HepG2 (cell line): ENCODE measurements at places on chromosomes 4 and X. TPM values are rescaled to one million over a fixed set of nuclear protein-coding genes. Genes with fewer than 3 reads are reported as not detected.

DNA sequence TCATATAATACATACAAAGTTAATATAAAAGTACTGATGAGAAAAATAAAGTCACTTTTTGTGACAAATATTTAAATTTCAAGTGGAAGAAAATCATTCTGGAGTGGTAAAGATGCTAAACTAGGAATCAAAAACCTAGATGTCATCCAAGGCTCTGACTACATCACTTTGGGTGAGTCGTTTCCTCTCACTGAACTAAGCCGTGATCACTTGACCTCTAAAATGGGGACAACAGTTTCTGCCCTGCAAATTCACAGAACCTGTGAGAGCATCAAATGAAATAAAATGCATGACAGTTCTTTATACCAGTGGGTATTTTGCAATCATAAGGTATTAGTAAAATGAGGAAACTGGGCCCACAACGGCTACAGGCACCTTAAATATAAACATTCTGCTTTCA is 63.8 kb downstream of the PRDM5 start:
- no peak for DNase-seq
- H3K36me3 ChIP-seq, result no peaks in the 10 kb centered on the region
- no peak overlapping the region for H3K27ac ChIP-seq

DNA sequence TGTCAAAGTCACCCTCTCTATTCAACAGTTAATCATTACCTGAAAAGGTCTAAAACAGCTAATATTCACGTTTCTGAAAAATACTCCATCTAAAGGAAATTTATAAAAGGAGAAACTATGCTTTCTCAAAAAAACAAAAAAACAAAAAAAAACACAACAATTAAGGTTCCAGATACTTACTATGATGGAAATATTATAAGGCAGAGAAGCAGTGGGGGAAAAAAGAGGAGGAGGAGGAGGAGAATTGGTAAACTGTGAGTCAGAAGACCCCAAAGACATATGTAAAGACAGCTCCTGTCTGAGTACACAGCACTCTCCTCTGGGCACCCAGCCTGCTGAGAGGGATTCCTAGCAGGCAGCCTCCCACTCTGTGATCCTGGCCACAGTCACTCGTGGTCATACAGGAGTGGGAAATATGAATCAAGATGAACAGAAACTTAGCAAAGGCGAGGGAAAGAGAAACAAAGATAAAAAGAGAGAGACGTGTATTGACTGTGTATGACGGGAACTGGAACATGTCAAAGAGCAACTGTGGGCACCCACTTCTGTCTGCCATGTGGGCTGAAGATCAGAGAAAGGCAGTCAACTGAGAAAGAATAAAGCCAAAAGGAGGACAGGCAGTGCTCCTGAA is 12.5 kb downstream of the KLHL15 start:
- peak overlapping the region; percentile 33 for H3K27ac ChIP-seq
- no peaks in the 10 kb centered on the region for H3K27me3 ChIP-seq
- no peaks in the 10 kb centered on the region for H3K36me3 ChIP-seq
- peaks cover 16% of the 10 kb centered on the region for H3K4me1 ChIP-seq
- DNase-seq, result no peak

GRCh38 chr4:6327220-6327917 is 57.7 kb downstream of the WFS1 start:
- peaks cover 18% of the 10 kb centered on the region for H3K27me3 ChIP-seq
- H3K4me1 ChIP-seq, result peaks cover 80% of the 10 kb centered on the region
- H3K36me3 ChIP-seq, result no peaks in the 10 kb centered on the region
- no peak overlapping the region for H3K4me3 ChIP-seq
- DNase-seq, result peak; percentile 60
- no peak overlapping the region for H3K27ac ChIP-seq

Gene GAGE12J
- not detected in 2 replicates for total RNA-seq

DNA sequence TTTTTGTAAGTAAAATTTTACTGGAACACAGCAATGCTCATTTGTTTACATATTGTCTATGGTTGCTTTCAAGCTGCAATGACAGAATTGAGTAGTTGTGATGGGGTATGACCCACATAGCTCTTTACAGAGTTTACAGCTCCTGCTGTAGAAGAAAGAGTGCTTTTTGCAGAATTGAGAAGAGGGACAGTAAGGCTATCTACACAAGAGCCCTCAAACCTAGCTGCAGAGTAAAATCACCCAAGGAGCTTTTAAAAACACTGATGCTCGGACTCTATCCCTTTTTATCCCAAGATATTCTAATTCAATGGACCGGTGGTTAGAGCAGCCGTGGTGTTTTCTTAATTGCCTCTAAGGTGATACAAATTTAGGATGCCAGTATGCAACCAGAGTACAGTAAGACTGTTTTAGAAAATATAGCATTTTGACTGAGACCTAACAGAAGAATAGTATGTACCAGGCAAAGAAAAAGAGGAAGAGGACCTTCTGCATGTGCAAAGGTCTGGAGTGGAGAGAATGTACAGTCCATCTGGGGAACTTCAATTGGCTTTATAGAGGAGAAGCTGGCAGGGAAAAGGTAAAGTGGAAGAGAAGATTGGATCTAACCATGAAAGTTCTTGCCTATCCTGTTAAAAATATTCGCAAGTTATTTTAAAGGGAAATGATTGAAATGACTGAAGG is 663.6 kb upstream of the CPEB2 start:
- DNase-seq, result no peak
- no peaks in the 10 kb centered on the region for H3K4me1 ChIP-seq
- H3K27ac ChIP-seq, result no peak overlapping the region
- H3K4me3 ChIP-seq, result no peak overlapping the region

GRCh38 chr4:135411251-135411650 is 1209.7 kb upstream of the PABPC4L start:
- no peaks in the 10 kb centered on the region for H3K4me1 ChIP-seq
- H3K36me3 ChIP-seq, result no peaks in the 10 kb centered on the region

DNA sequence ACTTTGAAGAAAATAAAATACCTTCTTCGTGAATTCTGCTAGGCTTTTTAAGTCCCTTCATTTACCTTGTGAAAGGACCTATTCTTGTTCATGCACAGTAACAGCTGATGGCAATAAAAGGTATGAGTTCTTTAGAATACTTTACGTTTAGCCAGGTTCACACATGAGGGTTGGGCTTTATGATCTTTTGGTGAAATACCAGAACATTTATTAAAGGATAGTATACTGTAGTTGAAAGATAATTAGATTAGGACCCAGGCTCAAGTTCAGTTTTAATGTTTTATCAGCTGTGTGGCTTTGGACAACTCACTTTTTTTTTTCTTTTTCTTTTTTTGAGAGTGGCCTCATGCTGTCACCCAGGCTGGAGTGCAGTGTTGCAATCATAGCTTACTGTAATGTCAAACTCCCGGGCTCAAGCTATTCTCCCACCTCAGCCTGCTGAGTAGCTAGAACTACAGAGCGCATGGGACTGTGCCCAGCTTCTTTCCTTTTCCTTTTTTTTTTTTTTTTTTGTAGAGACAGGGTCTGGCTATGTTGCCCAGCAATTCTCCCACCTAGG is 28.2 kb upstream of the NEIL3 start:
- no peaks in the 10 kb centered on the region for H3K27me3 ChIP-seq
- H3K4me3 ChIP-seq, result no peak overlapping the region
- no peak for DNase-seq
- no peak overlapping the region for H3K27ac ChIP-seq
- H3K36me3 ChIP-seq, result no peaks in the 10 kb centered on the region
- H3K4me1 ChIP-seq, result no peaks in the 10 kb centered on the region

DNA sequence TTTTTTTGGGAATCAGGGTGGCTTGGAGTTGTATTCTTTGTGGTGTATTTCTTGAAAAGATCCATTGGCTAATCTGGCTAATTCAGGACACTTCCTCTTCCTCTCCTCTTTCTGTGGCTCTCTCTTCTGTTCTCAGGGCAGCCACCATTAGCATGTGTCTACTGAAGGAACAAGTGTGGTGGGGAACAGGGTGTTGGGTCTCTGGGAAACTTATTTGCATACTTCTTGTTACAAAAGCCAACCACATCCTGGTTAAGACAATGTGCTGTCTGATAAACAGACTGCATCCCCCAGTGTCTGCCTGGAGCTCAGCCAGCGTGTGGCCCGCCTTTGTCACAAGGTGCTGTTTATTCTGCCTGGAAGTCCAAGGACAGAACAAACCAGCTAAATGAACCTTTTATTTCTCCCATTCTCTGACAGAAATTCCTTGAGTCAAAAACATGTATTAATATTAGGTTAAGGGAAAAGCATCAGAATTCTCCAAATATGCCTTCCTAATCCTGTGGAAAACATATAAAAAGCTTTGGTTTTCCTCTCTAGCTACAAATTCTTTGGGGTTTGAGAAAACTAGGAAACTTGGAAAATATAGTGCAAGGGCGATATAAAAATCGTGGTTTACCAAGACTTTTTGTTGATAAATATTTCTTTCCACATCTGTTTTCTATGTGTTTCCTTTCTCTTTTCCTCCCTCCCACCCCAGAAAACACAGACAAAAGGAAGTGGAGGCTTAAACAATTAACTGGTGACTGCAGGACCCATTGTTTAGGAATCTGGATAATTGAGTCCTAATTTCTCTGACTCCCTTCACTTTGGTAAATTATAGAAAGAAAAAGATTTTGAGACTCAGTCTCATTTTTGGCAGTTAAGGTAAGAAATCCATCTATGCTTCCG is 203.6 kb downstream of the SPRY1 start:
- peak overlapping the region; percentile 42; the same call in 1 of the 2 replicates for H3K4me3 ChIP-seq
- peaks cover 42% of the 10 kb centered on the region for H3K4me1 ChIP-seq
- H3K27me3 ChIP-seq, result no peaks in the 10 kb centered on the region
- peak overlapping the region; percentile 78 for H3K27ac ChIP-seq

DNA sequence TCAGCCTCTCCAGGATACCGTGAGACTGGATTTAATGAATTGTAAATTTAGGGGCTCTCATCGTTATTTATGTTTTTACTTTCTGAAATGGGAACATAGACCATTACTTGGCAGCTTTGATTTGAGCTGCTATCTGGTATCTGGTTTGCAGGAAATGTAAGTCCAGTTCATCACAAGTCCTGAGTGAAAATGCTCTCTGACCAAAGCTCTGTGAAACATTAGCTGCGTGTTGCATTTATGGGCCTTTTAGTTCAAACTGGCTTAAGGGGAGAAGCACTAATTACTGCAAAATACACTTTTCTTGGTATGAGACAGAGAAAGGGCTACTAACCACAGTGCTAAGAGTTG is 420 bp downstream of the CC2D2A start:
- no peaks in the 10 kb centered on the region for H3K36me3 ChIP-seq
- H3K4me3 ChIP-seq, result no peak overlapping the region
- H3K27me3 ChIP-seq, result peaks cover 15% of the 10 kb centered on the region; the same call in 1 of the 3 replicates
- H3K27ac ChIP-seq, result no peak overlapping the region

DNA sequence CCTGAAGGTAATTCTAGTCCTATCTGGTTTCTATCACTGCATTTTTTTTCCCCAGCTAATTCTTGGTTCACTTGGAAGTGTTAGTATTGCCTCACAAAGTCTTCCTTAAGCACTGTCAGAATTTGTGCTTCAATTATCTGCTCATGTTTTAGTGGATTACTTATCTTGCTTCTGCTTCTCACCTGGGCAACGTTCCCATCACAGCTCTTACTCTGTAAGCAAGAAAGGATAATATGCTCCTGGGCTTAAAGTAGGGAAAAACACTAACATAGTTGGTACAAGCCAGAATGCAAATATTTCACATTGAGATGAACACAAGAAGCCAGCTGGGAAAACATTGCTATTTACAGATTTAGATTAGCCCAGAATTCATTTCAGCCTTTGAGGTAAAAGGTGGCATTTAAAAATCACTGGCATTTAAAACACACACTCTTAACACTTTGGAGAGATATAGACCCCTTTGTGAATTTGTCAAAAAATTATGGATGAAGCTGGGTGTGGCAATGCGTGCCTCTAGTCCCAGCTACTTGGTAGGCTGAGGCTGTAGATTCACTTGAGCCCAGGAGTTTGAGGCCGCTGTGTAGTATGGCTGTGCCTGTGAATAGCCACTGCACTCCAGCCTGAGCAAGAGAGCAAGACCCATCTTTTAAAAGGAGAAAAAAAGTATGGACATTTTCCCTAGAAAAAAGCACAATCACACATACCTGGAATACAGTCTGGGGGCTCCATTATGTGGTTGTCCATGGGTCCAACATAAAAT is 6.6 kb upstream of the PTPN13 start:
- no peaks in the 10 kb centered on the region for H3K4me1 ChIP-seq
- H3K4me3 ChIP-seq, result no peak overlapping the region
- no peak for DNase-seq

Gene USP17L21
- not detected in 2 replicates for total RNA-seq

DNA sequence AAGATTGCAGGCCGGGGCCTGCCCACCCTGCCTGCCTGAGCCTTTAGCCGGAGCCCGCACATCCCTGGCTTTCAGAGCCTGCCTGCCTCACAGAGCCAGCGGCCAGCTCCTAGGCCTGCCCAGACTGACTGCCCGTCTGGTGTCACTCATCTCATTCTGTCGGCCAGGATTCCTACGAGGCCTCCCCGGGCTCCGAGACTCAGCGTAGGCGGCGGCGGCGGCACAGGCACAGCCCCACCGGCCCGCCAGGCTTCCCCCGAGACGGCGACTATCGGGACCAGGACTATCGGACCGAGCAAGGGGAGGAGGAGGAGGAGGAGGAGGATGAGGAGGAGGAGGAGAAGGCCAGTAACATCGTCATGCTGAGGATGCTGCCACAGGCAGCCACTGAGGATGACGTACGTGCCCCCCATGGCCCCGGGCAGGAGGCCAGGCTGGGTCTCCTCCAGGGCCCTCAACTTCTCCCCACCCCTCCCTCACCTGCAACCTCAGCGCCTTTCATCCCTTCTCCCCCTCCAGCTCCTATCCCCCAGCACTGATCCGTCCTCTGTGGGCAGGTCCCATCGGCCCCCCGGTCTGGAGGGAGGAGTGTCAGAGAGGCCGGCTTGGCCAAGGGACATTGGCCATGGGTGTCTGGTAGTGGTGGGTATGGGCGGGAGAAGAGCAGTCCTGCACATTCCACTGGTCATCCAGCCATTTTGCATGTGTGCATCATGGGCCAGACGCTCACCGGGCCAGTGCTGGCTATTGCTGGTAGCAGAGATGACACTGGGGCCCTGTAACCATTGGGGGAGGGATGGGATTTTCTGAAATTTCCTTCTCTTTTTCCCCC is 22.6 kb upstream of the UBA1 start:
- no peak overlapping the region for H3K27ac ChIP-seq
- H3K27me3 ChIP-seq, result no peaks in the 10 kb centered on the region

- H3K27me3 ChIP-seq, result no peaks in the 10 kb centered on the region
- peak; percentile 91 for DNase-seq
- H3K4me3 ChIP-seq, result no peak overlapping the region
- no peaks in the 10 kb centered on the region for H3K36me3 ChIP-seq
These were observed 35.2 kb downstream of the SMIM20 start for GRCh38 chr4:25949173-25949748.

- no peak overlapping the region for H3K4me3 ChIP-seq
- DNase-seq, result no peak
- peaks cover 15% of the 10 kb centered on the region for H3K4me1 ChIP-seq
These were observed 69.9 kb downstream of the CHIC2 start for GRCh38 chr4:53994382-53995102.

- peak; percentile 0 for DNase-seq
- H3K4me3 ChIP-seq, result no peak overlapping the region
- H3K36me3 ChIP-seq, result no peaks in the 10 kb centered on the region
- no peak overlapping the region for H3K27ac ChIP-seq
These were observed 34.8 kb upstream of the USP51 start for GRCh38 chrX:55524487-55524886.

Gene F8A2
- not detected in 2 replicates for total RNA-seq
